ENCODE measurements at places on chromosomes 11 and 22.

GRCh38 chr11:6655790-6656583 lies at the start of gene DCHS1:
DCHS1 (minus strand) TSS chr11:6655809; CDS start chr11:6641613, 14,196 bp downstream.
- no peak for DNase-seq

DNA sequence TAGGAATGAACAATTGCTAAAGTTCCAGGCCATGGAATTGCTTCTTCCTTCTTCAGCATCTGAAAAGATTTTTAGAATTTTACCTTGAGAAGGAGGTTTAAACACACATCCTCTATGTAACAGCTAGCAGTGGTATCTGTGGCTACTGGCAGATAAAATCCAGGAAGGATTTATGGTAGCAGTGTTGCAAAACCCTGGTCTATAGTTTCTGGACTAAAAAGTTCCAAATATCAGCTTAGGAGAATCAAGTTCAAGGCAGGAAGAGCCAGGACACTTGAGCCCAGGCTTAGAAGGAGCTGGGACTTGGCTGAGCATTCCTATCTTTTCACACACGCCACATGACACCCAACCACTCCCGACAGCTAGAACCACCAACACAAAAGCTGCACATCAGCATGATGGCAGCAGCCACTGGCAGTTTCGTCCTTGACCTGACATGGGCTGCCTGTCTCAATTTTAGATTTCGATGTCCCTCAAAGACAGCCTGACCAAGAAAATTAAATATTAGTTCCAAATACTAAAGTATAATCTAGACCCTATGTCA lies 14.1 kb downstream of the LARGE2 start:
- no peak for DNase-seq

DNA sequence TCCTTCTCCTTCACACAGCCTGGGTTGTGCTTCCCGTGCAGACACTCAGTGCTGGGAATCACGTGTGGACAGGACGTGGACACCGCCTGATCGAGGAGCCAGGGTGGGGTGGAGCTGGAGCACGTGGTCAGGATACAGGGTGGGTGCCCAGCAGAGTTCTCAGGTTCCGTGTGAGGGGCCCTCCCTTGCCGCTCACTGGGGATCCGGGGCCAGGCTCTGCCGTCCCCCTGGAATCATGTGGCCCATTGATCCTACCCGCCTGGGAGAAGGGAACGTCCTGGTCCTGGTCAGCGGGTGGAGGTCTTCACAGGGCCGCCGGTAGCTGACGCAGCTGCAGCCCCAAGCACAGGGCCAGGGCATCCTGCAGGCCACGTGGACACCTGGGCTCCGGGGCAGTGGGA lies 397.7 kb downstream of the TBC1D22A start:
- no peak for DNase-seq

GRCh38 chr11:102553835-102554282 lies 23.3 kb upstream of the MMP7 start:
- no peak for DNase-seq

- no peak for DNase-seq
These were observed 111.3 kb upstream of the PAX6 start for GRCh38 chr11:31922450-31922849.

- no peak for DNase-seq
These were observed 6.0 kb upstream of the CARD10 start for GRCh38 chr22:37525073-37525745.

- no peak for DNase-seq
These were observed 112.2 kb downstream of the SBF2 start for GRCh38 chr11:10181811-10182210.
